Karpas-422 (cell line): ENCODE measurements at places on chromosomes 6 and 20. TPM values are rescaled to one million over a fixed set of nuclear protein-coding genes. Genes with fewer than 3 reads are reported as not detected.

TSBP1 gene
- total RNA-seq, result not detected in 2 replicates

KIZ gene
- total RNA-seq, result 22.1 and 23.0 TPM in 2 replicates

CLPSL2 gene
- not detected in 2 replicates for total RNA-seq

PPIL1 gene
- total RNA-seq, result 17.2 and 37.3 TPM in 2 replicates

CLPSL1 gene
- not detected in 2 replicates for total RNA-seq

DNAH8 gene
- not detected in 2 replicates for total RNA-seq

EYS gene
- not detected in 2 replicates for total RNA-seq

BAK1 gene
- total RNA-seq, result 9.9 and 18.7 TPM in 2 replicates

TRIM38 gene
- 17.0 and 19.3 TPM in 2 replicates for total RNA-seq

FAM162B gene
- not detected in 2 replicates for total RNA-seq

PSMF1 gene
- total RNA-seq, result 26.3 and 39.1 TPM in 2 replicates
